ENCODE measurements at places on chromosomes 1 and 21. TPM values are rescaled to one million over a fixed set of nuclear protein-coding genes. Genes with fewer than 3 reads are reported as not detected.

- DNase-seq, result no peak
Observed at GRCh38 chr1:70072231-70072751, 133.1 kb downstream of the LRRC40 start.

Gene DYNLT5
- polyA plus RNA-seq, result 5.2 TPM

Gene CA14
- 5.2 TPM for polyA plus RNA-seq

Gene BTBD8
- 2.5 TPM for polyA plus RNA-seq

Data from forelimb muscle (tissue), 1 donor.